ENCODE measurements at places on chromosomes 3 and 15.
A peak's percentile ranks its signal among the peaks of the same experiment; 100 is the strongest.

- no peak for DNase-seq
Measured at GRCh38 chr3:124707656-124708062, 22.6 kb upstream of the UMPS start.

DNA sequence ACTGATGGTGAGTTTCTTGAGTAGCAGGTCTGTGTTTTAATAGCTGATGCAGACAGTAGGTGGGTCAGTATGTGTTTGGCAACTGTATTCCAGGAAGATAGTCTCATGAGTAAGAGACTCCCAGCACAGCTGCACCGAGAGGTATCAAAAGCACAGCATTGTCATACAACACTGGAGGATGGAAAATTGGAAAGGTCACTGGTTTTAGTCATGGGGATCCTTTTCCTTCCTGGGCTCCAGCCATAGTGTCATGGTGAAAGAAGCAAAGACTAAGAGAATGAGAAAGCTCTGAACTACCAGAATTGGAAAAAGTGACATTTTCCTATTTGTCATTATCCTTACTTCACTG, 61.5 kb downstream of the P3H2 start:
- no peak for DNase-seq

GRCh38 chr3:47000922-47001730, 21.7 kb downstream of the NBEAL2 start:
- no peak for DNase-seq

DNA sequence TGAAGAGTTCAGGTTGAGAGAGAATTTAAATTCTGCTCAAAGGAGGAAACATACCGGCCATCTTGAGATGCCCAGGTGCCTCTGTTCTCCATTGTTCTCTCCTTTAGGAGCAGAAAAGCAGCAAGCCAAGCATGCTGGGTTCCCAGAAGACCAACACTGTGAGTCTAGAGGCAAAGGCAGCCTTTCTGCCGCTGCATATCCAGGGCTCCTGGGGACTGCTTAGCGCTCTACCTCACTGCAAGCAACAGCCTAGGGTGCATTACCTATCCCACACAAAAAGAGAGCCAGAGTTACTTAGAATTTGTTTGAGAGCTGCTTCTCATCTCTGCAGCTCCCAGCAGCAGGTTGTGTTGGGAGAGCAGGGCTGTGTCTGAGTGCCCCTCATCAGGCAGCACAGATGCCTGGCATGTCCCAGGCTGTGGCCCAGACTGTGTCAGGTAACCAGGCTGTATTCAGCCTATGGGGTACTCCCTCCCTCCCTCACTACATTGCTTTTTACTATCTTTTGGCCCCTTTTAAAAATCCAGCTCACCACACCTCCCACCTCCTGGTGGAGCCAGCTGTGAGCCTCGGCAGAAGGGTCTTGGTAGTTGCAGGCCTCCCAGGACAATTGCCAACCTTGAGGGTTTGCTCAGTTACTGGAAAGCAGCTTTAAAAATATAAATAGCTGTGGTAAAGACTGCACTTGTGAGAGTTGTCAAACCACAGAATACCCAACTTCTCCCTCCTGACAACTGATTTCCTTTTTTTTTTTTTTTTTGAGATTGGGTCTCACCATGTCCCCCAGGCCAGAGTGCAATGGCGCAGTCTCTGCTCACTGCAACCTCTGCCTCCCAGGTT, 30.2 kb downstream of the BCL2L10 start:
- DNase-seq: no peak

GRCh38 chr15:57134851-57135250, 216.4 kb downstream of the TCF12 start:
- DNase-seq: no peak

DNA sequence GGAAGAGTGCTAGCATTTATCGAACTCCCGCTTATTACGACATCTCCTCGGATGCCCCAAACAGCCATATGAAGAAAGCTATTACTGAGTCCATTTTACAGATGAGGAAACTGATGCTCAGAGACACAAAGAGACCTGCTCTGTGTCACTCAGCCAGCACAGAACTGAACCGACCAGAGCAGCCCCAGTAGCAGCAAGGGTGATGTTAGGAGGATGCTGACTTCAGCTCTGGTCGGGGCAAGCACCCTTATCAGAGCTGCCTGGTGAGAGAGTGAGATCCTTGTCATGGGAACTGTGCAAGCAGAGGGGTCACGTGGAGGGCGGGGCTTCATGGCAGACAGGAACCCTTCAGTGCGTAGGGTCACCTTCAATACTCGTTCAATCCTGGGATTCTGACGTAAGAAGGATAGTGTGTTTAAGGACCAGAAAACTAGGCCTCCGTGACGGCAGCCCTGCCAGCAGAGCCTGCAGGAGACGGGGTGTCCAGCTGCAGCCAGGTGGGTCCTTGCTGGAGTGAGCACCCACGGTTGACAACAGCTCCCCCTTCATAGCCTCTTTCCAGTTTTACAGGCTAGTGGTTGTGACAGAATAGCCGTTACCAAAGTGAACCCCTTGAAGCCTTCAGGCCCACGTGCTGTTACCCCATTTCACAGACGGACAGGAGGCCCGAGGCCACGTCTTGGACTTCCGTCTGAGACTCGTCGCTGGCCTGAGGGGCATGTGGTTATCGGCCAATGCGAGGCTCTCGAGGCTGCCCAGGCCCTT, 12.0 kb upstream of the IQSEC1 start:
- no peak for DNase-seq

- no peak for DNase-seq
Measured at GRCh38 chr3:115336836-115337235, 189.7 kb upstream of the ZBTB20 start.

DNA sequence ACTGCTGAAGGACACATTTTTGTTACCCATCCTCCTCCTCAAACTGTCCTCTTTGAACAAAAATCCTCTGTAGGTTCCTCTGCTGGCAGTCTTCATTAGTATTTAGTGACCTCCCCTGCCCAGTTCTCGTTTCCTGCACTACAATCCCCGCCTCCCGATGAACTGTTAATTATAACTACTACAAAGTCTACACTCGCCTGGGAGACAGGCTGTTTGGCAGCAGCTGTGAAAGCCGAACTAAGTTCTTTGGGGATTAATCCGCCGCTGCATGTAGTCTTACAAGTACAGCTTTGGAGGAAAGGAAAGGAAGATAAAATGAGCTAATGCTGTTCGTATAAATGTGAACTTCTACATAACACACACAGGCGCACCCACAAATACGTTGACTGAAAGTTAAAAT, 160.0 kb upstream of the WNT5A start:
- no peak for DNase-seq

DNA sequence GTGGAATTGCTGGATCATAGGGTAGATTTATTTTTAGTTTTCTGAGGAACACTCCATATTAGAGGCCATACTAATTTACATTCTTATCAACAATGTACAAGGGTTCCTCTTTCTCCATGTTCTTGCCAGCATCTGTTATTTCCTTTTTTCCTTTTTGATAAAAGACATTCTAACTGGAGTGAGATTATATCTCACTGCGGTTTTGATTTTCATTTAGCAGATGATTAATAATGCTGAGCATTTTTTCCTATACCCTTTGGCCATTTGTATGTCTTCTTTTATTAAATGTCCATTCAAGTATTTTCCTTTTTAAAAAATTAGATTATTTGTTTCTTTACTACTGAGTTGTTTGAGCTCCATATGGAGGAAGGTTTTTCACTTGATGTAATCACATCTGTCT, 1189.5 kb downstream of the ZPLD1 start:
- DNase-seq: no peak

- DNase-seq: no peak
Measured at GRCh38 chr15:69529961-69530633, 77.5 kb downstream of the RPLP1 start.

GRCh38 chr3:41241800-41242571, 42.7 kb downstream of the CTNNB1 start:
- DNase-seq: no peak

GRCh38 chr3:50599716-50600118, 11.9 kb downstream of the CISH start:
- no peak for DNase-seq

DNA sequence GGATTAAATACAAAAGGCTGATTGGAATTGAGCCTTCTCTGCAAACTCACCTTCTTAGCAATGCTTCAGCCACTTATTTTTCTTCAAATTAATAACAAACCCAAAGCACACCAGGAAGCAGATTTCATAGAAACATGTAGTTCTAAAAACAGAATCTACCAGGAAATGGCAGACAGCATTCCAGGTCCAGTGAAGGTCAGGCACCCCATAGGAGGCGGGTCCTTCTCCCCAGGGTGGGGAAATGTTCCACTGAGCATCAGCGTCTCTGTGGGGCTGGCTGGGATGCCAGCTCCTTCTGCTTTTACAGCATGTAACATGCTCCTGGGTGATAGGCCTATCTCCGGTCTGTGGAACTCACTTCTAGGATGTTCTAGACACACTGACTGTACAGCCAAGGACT, 49.2 kb downstream of the CTNNB1 start:
- no peak for DNase-seq

DNA sequence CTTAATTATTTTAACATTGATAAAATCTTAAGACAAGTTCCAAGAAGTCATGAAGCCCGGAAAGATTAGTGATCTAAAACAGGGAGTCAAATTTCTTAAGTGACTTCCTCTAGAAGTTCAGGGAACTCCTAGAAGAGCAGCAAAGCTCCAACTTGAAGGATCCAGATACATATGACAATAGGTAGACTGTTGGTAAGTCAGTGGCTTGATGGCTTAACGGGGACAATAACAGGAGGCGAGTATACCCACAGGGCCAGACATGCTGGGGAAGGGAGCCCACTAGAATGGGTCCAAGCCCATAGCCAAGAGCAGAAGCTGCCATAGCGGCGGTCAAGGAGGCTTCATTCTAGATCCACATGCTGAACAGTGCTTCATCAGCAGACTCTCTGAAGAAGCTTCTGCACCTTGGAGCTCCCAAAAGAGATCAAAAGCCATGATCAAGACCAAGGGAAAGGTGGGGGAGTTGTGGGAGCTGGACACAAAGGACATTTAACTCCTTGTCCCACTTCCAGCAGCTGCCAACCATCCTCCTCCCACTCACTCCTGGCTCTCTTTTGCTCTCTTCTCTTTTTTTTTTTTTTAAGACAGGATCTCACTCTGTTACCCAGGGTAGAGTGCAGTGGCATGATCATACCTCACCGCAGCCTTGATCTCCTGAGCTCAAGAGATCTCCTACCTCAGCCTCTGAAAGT, 10.2 kb upstream of the CA12 start:
- DNase-seq: no peak

GRCh38 chr3:128309026-128309425, 155.7 kb downstream of the EEFSEC start:
- no peak for DNase-seq

- DNase-seq: no peak
Measured at GRCh38 chr3:152037953-152038352, 164.5 kb downstream of the SUCNR1 start.

GRCh38 chr3:186540221-186540834, 3.9 kb downstream of the CRYGS start:
- peak; percentile 43 for DNase-seq

GRCh38 chr3:114213627-114214541, 23.5 kb downstream of the ZNF80 start:
- DNase-seq: peak; percentile 58

DNA sequence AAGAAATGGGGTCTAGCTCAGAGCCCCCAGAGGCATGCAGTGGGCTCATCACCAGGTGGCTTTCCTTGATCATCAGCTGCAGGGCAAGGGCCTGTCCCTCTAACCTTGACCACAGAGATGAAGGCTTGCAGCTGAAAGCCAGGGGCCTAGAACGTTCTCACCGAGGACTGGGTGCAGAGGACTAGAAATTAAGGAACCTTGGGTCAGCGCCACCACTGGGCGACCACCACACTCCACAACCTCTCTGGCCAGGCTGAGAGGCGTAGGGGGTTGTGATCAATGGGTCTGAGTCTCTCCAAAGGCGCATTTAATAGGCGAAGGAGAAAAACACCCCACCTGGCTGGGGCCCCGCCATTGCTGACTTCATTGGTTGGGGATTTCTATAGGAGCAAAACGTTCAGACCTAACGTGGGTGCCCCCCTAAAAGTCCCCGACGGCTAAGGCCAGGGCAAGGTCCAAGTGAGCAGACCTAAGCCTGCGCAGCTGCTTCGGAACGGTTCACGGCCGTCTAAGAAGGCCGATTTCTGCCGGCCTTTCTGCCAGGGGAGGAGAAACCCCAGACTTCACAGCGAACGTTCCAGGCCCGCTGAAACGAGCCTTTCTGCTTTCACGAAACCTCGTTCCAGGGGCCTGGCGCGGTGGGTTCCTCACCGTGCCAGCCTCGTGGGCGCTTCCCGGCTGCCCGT, 915 bp downstream of the BCL2L10 start:
- no peak for DNase-seq

DNA sequence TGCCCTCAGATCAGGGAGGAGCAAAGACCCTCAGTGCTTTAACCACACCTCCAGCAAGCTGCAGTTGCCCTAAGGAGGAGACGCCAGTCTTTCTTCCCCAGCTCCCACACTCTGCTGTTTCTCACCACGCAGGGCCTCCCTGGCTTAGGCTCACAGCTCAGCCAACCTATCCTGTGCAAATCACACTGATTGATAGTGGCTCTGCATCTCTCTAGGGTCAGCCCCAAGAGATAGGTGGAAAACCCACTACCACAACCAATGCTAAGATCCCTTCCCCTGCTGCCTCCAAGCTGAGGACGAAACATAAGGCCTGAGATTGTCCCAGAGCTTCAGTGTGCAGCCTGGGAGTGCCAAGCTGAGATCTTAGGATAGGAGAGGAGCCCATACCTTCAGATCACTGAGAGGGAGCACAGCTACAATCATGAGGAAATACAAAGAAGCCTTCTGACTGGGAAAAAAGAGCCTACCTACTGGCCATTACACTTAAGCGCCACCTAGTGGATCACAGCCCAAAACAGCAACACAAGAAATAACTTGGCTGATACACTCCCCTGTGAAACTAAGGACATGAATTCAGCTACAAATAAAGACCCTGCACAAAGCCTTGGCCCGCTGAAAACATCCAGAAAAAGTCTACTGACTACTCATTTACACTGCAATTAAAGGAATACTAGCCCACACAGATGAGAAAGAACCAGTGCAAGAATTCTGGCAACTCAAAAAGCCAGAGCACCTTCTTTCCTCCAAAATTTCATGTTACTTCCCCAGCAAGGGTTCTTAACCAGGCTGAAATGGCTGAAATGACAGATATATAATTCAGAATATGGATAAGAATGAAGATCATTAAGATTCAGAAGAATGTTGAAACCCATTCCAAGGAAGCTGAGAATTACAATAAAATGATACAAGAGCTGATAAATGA, 271.5 kb upstream of the DCBLD2 start:
- no peak for DNase-seq

- no peak for DNase-seq
Measured at GRCh38 chr15:46930426-46930825, 786.9 kb upstream of the SEMA6D start.

DNA sequence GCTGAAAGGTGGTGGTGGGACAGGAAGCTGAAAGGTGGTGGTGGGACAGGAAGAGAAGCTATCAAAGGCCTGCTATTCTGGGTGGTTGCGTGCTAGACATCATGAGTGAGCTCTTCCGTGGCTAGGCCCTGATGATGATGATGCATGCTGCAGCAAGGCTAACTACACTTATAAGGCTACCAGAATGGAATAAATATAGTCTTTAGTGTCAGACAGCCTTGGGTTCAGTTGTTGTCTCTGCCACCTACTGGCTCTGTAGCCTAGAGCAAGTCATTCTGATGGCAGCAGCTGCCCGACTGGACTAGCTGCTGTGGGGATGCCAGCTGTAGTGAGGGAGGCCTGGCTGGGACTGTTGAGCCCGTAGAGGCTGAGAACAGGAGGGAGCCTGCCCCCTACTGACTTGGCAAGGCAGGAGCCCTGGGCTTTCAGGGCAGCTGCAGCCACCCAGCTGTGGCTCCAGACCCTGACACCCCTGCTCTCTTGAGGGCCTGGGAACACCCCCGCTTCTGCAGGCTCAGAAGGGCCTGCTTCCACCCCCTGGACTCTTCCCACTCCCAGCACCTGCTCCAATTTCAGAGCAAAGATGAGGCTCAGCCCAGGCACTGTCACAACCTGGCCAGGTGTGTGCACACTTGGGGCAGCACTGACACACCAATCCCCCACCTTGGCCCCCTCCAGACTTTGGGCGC, 21.4 kb upstream of the ZBED2 start:
- peak; percentile 52 for DNase-seq
